CD4-positive, CD25-positive, alpha-beta regulatory T cell (primary cell): ENCODE measurements at places on chromosomes 12 and 14. TPM values are rescaled to one million over a fixed set of nuclear protein-coding genes. Genes with fewer than 3 reads are reported as not detected.

DNA sequence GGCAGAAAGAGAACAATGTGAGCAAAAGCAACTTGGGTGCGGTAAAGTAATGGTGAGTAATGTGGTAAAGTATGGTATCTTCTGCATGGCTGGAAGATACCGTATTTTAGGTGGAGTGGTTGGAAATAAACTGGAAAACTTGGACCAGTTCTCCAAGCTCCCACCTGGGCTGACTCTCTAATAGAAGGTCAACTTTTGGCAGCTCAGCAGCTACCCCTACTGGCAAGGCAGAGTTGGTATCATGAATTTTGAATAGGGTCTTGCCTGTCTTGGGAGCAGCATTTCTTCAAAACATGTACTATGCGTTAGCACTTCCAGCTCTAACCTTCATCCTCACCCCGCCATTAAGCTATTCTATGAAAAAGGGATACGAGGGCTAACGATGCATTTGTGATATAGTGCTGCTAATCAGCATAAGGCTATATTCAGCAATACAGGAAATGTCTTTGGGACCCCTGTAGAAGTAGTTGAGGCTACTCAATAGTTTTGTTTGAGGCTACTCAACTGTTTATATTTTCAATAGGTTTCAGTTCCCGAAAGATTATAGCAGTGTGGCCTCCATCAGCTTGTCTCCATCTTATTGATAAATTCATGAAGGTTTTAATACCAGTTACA is 276.3 kb upstream of the FAR2 start:
- DNase-seq: peak; percentile 13

- no peak for DNase-seq
These were observed 69.1 kb upstream of the EGLN3 start for GRCh38 chr14:34020014-34020413.

- no peak for DNase-seq
These were observed 253.8 kb upstream of the GARIN6 start for GRCh38 chr12:99393763-99394162.

DNA sequence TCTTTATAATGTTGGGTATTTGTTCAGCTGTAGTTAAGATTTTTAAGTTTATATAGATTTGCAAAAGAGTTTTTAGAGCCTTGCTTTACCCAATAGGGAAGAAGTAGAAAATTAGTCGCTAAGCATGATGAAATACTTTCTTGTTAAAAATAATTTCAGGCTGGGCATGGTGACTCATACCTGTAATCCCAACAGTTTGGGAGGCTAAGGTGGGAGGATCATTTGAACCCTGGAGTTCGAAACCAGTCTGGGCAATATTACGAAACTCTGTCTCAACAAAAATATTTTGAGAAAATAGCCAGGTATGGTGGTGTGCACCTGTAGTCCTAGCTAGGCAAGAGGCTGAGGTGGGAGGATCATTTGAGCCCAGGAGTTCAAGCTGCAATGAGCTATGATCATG is 18.7 kb upstream of the SCFD1 start:
- DNase-seq: no peak

Gene IL26
- total RNA-seq: not detected

Gene ADSS1
- 1.9 TPM for total RNA-seq
